HepG2 (cell line): ENCODE measurements at places on chromosomes 12 and 14.

DNA sequence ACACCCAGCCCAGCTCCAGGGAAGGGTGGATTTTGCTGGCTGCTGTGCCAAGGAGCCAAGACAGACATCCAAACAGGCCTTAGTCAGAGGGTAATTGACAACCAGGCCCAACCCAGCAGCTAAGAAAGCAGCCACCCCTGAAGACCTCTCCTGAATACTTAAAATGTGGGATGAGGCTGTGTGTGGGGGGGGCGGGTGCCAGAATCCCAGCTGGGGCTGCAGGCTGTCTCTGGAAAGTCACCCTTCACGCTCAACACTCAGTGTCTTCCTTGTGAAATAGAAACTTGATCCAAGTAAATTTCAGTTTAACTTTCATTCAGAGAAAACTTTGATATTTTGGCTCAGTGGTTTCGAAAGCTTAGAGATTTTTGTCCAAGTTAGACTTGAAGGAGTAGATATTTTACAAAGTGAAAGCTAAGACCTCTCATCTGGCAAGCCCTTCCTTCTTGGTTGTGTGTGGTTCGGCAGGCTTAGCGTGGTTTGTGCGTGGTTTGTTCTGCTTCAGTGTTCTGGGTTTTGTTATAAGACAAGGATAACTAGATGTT lies 5.1 kb downstream of the PAPLN start:
- no peak for DNase-seq

GRCh38 chr14:93706360-93706955 lies 81.8 kb downstream of the PRIMA1 start:
- DNase-seq, result no peak

GRCh38 chr14:89248411-89249064 lies 168.5 kb downstream of the FOXN3 start:
- no peak for DNase-seq

- no peak for DNase-seq
Observed at GRCh38 chr12:48198672-48198971, 4.5 kb downstream of the OR10AD1 start.

DNA sequence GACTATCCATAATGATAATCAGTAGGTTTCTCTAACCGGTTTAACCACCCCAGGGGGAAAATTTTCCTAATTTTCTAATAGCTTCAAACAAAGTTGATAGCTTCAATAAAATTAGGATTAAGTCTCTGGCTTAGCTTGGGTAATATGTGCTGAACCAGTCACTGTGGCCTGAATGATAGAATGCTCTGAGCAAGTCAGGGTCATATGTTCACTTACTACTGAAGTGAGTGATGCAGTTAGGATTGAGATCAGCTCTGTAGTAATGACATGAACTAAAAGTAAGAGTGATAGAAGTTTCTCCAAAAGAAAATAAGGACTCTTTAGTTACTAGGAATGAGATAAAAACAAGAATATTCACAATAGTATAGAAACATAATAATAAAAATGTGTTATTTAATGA lies 32.6 kb downstream of the ETNK1 start:
- DNase-seq, result no peak
